Right atrium auricular region (tissue), 2 donors: ENCODE measurements at places on chromosomes 1 and 21. TPM values are rescaled to one million over a fixed set of nuclear protein-coding genes. Genes with fewer than 3 reads are reported as not detected.

DNA sequence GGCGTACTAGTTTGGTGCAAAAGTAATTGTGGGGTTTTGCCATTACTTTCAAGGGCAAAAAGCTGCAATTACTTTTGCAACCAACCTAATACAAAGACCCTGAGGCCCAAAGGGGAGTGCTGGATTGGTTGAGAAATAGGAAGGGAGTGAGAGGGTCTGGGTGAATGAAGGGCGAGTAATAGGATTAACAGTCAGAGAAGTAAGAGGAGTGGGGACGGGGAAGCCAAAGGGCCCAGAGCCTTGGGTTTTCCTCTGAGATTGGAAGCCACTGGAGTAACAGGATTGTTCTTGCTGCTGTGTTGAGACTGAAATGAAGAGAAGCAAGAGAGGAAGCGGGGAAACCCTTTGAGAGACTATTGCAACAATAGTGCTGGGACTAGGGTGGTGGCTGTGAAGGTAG is 19.0 kb upstream of the PRELP start:
- DNase-seq = no peak

DNA sequence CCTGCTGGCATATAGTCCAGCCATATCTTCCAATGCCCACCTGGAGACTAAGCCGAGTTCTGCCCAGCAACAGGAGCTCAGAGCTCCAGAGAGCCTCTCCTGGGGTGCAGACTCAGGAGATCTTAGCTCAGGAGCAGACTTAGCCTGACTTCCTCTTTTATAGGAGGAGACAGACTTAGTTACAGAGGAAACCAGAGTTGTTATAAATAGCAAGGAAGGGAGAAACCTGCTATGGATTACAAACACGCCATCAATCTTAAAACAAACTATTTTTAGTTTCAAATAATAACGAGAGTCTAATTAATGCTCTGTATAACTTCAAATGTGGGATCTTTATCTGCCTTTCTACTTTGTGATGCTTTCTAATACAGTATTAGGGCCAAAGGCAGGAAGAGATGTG is 3.3 kb upstream of the KIF21B start:
- no peak for DNase-seq

GRCh38 chr1:89737985-89738510 is 82.8 kb upstream of the LRRC8D start:
- DNase-seq = no peak

The NTMT2 gene
- not detected for total RNA-seq

- DNase-seq = peak; percentile 59
Measured at GRCh38 chr21:45248893-45249381, 38.8 kb downstream of the POFUT2 start.

DNA sequence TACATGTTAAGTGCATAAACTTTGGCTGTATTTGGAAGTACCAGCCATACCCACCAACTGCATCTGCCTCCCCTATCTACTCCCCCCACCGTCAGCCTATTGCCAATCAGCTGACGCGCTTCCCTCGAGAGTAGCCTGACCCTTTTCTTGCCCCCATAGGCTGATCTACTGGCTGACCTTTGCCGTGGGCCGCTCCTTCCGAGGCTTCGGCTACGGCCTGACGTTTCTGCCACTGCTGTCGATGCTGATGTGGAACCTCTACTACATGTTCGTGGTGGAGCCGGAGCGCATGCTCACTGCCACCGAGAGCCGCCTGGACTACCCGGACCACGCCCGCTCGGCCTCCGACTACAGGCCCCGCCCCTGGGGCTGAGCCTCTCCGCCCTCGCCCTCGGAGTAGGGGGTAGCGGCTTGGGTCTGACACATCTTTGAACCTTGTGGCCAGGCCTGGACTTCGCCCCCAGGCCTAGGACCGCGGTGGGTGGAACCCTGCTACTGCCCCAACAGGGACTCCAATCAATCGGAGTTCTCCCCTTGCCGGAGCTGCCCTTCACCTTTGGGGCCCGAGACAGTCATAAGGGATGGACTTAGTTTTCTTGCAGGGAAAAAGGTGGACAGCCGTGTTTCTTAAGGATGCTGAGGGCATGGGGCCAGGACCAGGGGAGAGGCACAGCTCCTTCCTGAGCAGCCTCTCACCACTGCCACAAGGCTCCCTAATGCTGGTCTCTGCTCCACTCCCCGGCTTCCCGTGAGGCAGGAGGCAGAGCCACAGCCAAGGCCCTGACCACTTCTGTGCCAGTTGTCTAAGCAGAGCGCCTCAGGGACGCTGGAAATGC is 4.0 kb downstream of the GLMP start:
- DNase-seq = peak; percentile 95

GRCh38 chr1:6732942-6733341 is 31.3 kb upstream of the DNAJC11 start:
- DNase-seq = no peak

The MYOG gene
- total RNA-seq = not detected

GRCh38 chr1:84145068-84145467 is 997 bp downstream of the PRKACB start:
- no peak for DNase-seq

The HHIPL2 gene
- total RNA-seq = 0.16 TPM

The FLVCR1 gene
- 0.89 TPM for total RNA-seq

DNA sequence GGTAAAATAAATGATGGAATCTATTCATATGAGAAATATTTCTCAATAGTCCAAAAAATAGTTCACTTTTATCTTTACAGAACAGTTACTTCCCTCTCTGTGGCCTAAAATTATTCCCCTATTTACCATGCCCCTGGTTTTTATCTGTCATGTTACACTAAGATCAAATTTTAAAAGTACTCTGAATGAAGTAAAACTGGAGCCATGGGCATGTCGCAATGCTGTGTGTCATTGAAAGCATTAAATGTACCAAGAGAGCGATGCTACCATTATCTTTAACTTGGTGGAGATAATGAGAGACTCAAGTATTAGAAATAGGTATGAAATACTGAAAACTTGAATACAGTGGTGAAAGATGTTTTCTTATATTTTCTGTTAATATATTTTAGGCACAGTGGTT is 146.2 kb downstream of the KCNT2 start:
- DNase-seq = no peak

- DNase-seq = peak; percentile 85
Measured at GRCh38 chr1:226626577-226626956, 78.0 kb downstream of the STUM start.

GRCh38 chr1:205792481-205792881 is 17.2 kb upstream of the RAB29 start:
- no peak for DNase-seq

DNA sequence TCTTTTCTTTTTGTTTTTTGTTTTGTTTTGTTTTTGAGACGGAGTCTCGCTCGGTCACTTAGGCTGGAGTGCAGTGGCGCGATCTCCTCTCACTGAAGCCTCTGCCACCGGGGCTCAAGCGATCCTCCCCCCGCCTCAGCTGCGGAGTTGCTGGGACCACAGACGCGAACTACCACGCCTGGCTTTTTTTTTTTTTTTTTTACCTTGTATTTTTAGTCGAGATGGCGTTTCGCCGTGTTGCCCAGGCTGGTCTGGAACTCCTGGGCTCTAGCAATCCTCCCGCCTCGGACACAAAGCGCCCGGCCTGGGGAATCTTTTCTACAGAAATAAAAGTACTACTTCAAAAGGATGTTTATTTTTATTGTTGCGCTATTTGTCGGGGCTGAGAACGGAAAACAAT is 1.1 kb upstream of the SETDB1 start:
- no peak for DNase-seq

DNA sequence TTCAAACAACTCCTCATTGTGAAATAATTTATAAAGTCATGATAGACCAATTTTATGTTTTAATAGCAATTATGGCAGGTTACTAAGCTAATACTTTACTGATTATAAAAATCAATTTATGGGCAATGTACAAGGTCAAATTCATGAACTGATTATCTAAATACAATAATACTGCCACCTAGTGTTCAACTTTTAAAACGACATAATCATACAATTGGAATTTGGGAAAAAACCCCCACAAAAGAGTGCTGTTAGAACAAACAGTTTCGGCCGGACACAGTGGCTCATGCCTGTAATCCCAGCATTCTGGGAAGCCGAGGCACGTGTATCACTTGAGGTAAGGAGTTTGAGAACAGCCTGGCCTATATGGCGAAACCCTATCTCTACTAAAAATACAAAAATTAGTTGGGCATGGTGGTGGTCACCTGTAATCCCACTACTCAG is 14.0 kb downstream of the GTF2B start:
- no peak for DNase-seq

The ANGPTL1 gene
- 19.0 TPM for total RNA-seq

The LDLRAD2 gene
- total RNA-seq = not detected

The JTB gene
- total RNA-seq = 168 TPM

The AQP10 gene
- total RNA-seq = not detected

The SAMSN1 gene
- 3.7 TPM for total RNA-seq

- no peak for DNase-seq
Measured at GRCh38 chr21:44432841-44433790, 22.2 kb upstream of the LRRC3 start.

DNA sequence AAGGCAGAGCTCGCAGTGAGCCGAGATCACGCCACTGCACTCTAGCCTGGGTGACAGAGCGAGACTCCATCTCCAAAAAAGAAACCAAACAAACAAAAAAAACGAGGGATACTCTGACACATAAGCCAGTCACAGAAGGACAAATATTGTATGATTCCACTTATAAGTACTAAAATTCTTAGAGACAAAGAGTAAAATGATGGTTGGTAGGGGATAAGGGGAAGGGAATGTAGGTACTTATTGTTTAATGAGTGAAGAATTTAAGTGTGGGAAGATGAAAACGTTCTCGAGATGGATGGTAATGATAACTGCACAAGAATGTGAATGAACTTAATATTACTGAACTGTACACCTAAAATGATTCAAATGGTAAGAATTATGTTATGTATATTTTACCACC is 66.7 kb upstream of the GUCA2A start:
- no peak for DNase-seq

GRCh38 chr1:26233903-26234643 is at the start of gene CEP85:
Gene CEP85, plus strand, starts transcription at chr1:26234200. Its CDS starts 5,584 bp downstream, at chr1:26239784.
- DNase-seq = peak; percentile 99

The SOAT1 gene
- 7.9 TPM for total RNA-seq

GRCh38 chr1:218429301-218429700 is 84.2 kb downstream of the TGFB2 start:
- DNase-seq = no peak

- DNase-seq = peak; percentile 34
Measured at GRCh38 chr1:41576206-41576605, 91.7 kb upstream of the EDN2 start.

GRCh38 chr1:37274486-37274885 is 199.9 kb upstream of the ZC3H12A start:
- no peak for DNase-seq

DNA sequence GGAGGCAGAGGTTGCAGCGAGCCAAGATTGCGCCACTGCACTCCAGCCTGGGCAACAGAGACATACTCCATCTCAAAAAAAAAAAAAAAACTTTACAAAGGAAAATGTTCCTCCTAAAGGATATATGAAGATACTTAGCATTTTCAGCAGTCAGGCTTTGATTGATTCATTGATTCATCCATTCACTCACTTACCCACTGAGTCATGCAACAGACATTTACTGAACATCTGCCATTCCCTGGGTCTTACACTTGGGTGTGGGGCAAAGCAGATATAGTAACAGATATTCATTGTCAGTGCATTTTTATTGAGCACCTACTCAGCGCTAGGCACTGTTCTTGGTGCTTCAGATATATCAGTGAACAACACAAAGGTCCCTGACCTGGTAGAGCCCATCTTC is 5.6 kb upstream of the LACTBL1 start:
- DNase-seq = no peak

- DNase-seq = no peak
Measured at GRCh38 chr1:212070720-212071302, 35.3 kb downstream of the DTL start.

- DNase-seq = no peak
Measured at GRCh38 chr1:175826705-175827104, 83.3 kb upstream of the TNR start.

The UTS2 gene
- not detected for total RNA-seq

- no peak for DNase-seq
Measured at GRCh38 chr1:30197639-30198450, 525.5 kb downstream of the MATN1 start.

The GPX7 gene
- total RNA-seq = 17.6 TPM

DNA sequence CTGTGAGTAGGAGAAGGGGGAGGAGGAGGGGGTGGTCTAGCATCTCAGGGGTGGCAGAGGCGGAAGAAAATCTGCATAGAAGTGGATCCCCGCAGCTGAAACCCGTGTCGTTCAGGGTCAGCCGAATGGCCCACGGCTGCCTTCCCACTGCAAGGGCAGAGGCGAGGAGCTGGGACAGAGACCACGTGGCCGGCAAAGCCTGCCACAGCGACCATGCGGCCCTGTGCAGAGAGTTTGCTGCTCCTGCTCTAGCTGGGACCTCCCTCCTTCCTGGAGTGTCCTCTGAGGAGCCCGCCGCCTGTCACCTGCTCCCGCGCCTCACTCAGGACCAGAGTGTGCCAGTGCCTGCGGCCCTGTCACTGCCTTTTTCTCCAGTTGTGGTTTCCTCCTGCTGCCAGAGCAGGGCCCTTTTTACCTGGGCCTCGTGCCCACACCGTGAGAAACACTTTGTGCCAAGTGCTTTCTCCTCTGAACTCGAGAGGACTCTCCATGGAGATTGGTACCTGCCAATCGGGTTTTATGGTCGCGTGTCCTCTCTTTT is 5.4 kb upstream of the TRPM2 start:
- DNase-seq = no peak

DNA sequence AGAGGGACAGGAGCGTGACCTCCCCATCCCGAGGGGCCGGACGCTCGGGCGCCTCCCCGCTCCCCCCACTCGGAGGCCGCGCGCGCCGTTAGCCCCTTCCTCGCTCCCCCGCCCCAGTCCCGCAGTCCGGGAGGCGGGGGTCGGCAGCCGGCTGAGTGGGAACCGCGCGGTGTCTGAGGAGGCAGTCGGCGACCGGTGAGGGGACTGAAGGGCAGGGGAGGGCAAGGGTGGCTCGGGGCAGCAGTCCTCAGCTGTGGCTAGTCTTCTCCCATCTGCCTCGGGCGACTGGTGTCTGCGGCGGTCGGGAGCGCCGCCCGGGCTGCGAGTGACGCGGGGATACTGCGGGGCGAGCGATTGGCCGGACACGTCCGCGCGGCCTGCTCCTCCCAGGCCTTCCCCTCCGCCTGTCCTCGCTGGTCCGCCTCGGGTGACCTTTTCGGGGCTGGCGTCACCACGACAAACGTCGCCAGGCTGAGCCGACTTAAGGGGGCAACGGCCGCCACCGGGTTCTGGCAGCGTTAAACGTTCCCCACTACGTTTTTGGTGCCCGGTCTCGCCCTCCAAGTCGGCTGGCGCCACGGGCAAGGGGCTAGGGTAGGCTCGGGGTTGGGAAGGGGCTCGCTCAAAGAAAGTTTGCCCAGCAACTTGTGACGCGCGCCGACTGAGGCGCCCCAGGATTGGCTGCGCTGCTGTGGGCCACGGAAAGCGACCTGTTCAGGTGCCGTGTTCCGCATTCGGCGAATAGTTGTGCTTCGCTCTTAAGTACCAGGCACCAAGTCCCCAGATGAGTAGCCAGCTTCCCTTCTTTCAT is 538 bp downstream of the ZNF672 start:
- DNase-seq = peak; percentile 93

The CYP4B1 gene
- total RNA-seq = 20.0 TPM

- no peak for DNase-seq
Measured at GRCh38 chr1:210647406-210648333, 319.0 kb downstream of the HHAT start.

The HSPG2 gene
- total RNA-seq = 557 TPM
